ENCODE measurements at places on chromosomes 2 and 18.

DNA sequence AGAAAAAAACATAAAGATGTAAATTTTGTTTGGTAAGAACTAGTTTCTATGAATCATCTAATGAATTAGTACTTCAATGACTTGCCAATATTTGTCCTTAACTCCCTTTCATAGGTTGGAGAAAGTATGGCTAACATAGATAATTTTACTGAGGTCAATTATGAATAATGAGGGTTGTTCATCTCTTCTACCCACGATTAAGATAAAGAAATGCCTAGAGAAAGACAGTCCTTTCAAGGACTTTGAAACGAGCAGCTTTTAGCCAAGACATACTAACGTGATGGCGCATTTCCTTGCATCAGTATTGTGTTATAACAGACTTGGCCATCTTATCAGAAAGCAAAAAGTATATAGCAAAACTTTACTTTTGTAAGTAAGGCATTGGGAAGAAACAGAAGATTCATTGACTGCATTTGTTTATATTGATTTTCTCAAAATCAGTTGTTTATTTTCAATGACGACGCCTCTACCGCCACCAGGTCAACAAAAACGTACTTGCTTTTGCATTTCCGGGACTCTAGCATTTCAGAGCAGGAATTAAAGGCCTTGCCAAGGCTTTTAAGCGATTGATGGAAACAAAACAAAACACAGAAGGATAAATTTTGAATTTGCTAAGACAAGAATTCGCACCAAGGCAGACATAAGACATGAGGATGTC lies 961 bp downstream of the RBM43 start:
- peak overlapping the region; percentile 92 for H3K4me3 ChIP-seq
- peak overlapping the region; percentile 94 for H3K27ac ChIP-seq
- H3K4me1 ChIP-seq = peaks cover 1% of the 10 kb centered on the region
- H3K36me3 ChIP-seq = no peaks in the 10 kb centered on the region
- DNase-seq = no peak
- H3K27me3 ChIP-seq = no peaks in the 10 kb centered on the region

- no peak overlapping the region for H3K4me3 ChIP-seq
- H3K27me3 ChIP-seq = no peaks in the 10 kb centered on the region
- H3K4me1 ChIP-seq = no peaks in the 10 kb centered on the region
- no peaks in the 10 kb centered on the region for H3K36me3 ChIP-seq
Observed at GRCh38 chr18:11245879-11246278, 96.5 kb upstream of the PIEZO2 start.

- H3K27ac ChIP-seq = no peak overlapping the region
- no peak for DNase-seq
- no peaks in the 10 kb centered on the region for H3K4me1 ChIP-seq
- H3K4me3 ChIP-seq = no peak overlapping the region
- no peaks in the 10 kb centered on the region for H3K36me3 ChIP-seq
Observed at GRCh38 chr2:127392133-127392827, 4.5 kb upstream of the MAP3K2 start.

DNA sequence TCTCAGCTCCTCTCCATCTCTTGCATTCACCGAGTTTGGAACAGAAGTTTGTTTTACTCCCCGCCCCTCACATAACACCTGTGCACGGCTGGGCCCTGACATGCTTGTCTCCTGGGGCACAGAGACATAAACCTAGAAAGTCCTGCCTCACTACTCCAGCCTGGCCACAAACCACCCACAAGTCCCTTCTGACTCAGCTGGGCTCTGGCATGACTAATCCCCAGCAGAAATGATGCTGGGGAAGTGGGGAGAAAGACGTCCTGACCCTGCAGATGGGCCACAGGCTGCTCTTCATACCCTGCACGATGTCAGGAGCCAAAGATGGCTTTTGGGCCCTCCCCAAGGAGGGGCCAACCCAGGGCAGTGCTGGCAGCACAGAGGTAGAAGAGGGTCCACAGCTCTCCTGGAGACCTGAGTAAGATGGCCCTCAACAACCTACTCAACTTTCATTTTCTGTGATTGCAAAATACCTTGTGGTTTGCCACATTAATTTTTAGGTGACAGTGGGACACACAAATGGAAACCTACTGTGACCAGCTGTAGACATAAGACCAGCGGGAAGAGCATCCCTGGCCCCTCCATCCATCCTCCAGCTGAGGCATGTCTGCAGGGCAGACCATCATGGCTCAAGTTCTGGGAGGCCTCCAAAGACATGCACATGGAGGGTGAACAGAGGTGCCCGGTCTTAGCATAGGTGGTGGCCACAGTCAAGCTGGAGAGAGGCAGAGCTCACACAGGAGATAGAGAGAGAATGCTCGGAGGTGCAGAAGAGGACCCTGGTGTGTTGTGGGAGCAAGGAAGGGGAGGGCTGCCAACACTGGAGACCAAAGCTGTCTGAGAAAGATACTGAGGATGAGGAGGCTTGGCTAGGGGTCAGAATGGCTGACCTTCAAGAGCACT lies 40.0 kb downstream of the DNMT3A start:
- H3K27me3 ChIP-seq = no peaks in the 10 kb centered on the region
- no peaks in the 10 kb centered on the region for H3K4me1 ChIP-seq

GRCh38 chr2:41933046-41933420 lies 114.8 kb upstream of the PKDCC start:
- DNase-seq = no peak
- H3K27ac ChIP-seq = peak overlapping the region; percentile 14
- no peak overlapping the region for H3K4me3 ChIP-seq
- no peaks in the 10 kb centered on the region for H3K27me3 ChIP-seq
- no peaks in the 10 kb centered on the region for H3K4me1 ChIP-seq

GRCh38 chr2:207516206-207516605 lies 13.6 kb upstream of the CREB1 start:
- H3K4me1 ChIP-seq = no peaks in the 10 kb centered on the region
- no peak overlapping the region for H3K4me3 ChIP-seq
- no peak for DNase-seq
- H3K36me3 ChIP-seq = no peaks in the 10 kb centered on the region
- no peaks in the 10 kb centered on the region for H3K27me3 ChIP-seq
- H3K27ac ChIP-seq = no peak overlapping the region

DNA sequence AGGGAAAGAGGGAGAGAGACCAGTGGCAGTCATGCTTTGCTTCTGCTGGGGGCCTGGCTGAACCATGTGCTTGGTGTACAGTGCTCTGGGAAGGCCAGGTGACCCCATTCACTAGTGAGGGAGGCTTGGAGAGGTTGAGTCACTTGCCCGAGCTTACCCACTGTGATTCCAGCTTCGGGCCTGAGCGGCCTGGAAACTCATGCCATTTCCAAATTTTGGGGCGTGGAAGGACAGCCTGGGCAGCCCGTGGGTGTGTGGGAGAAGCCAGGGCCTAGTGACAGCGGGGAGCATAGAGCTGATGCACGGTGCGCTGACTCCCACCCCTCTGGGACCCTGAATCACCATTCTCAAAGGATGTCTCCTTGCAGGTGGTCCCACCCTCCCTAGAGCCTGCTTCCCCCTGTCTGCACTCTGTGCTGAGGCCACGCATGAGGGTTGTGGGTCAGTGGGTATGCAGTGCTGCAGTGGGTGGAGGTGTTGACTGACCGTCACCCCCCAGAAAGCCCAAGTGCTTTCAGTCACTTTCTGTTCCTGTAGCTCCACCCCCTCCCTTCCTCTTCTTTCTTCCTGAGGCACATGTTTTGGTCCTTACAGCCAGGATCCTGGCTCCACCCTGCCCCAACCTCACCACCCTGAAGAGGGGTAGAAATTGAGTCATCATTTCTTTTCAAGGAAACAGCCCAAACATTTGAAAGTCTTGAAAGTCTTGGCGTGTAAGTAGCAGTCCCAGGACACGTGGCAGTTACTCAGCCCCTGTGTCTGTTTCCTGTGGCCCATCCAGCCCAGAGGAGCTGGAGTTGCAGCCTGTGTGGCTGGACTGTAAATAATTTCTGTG lies 69.3 kb upstream of the MCFD2 start:
- H3K4me1 ChIP-seq = peaks cover 13% of the 10 kb centered on the region
- no peak overlapping the region for H3K4me3 ChIP-seq
- peaks cover 2% of the 10 kb centered on the region for H3K36me3 ChIP-seq

- H3K36me3 ChIP-seq = no peaks in the 10 kb centered on the region
- H3K27ac ChIP-seq = no peak overlapping the region
- H3K4me3 ChIP-seq = no peak overlapping the region
- no peaks in the 10 kb centered on the region for H3K27me3 ChIP-seq
- DNase-seq = no peak
Observed at GRCh38 chr2:10518470-10519393, 70.6 kb upstream of the ODC1 start.

DNA sequence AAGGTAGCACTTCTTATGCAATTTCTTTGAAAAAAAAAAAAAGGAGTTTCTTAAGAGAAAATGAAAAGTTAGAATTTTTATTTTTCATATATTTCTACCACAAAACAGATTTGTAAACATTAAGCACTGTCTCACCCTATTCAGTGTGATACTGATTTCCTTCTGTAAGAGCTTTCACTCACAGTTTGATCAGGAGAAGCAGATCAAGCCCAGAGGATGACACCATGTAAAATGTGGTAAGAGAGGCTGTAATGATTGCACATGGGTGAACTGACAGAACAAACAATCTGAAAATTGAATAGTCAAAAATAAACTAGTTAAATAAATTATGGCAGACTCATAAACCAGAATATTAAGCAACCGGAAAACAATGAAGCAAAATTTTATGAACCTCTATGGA lies 54.5 kb downstream of the MEMO1 start:
- no peaks in the 10 kb centered on the region for H3K4me1 ChIP-seq
- H3K27me3 ChIP-seq = no peaks in the 10 kb centered on the region
- no peak overlapping the region for H3K4me3 ChIP-seq
- DNase-seq = no peak
- no peak overlapping the region for H3K27ac ChIP-seq

DNA sequence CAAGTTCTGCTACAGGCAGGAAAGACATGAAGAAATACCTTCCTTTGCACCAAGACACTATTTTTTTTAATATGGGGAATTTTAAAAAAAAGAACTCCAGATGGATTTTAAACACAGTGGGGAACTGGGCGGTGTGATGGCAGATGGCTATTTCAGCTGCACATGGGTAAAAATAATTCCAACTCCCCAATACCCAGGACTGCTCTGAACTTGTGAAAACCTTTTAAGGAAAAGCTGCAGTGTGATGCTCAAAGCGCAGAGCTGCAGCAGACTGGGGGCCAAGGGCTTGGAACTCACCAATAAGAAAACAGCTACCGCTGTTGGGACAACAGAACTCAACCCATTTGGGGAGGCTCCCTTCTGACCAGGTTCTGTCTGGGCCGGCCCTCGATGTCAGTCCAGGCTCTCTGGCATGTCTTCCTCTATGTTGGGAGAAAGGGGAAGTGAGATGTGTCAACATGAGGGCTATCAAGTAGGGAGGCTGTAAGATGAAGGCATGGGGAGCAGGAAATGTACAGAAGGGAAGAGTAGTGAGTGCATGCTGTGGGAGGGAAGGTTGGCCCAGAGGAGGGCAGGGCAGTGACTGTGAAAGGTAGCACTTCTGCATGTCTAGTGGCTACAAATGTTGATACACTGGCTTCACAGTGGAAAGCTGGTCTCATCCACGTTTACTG lies 64.0 kb upstream of the SLC14A2 start:
- no peak for DNase-seq
- H3K27ac ChIP-seq = no peak overlapping the region
- H3K4me1 ChIP-seq = no peaks in the 10 kb centered on the region
- H3K4me3 ChIP-seq = no peak overlapping the region

DNA sequence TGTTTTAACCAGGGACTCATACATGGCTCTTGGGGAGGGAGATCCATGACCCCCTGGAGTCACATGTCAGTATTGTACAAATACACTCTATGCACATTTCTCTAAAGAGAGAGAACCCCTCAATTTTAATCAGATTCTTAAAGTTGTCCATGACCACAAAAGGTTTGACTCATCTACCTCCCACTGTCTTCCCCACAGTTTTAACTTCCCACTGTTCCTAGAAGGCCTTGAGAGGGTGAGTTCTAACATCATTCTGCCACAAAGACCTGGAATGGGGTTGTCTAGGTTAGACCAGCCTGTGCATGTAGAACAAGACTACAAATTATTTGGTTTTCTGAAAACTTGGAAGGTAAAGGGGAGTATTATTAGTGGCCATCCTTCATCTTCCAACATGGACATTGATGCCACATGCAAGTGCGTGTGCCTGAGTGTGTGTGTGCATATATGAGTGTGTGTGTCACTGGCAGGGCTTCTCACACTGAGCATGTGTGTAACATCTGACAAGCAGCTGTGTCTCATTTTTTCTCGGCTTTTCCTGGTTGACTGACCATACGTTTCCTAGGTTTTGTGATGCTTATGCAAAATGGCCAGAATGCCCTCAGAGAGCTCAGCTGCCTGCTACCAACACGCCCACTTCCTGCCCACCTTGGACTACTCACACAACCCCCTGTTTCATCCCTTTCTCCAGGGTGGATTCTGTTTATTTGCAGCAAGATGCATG lies 94.6 kb upstream of the LGALSL start:
- no peaks in the 10 kb centered on the region for H3K27me3 ChIP-seq
- no peak overlapping the region for H3K4me3 ChIP-seq
- H3K36me3 ChIP-seq = no peaks in the 10 kb centered on the region
- no peaks in the 10 kb centered on the region for H3K4me1 ChIP-seq

GRCh38 chr2:20439193-20439475 lies 7.7 kb upstream of the RHOB start:
- DNase-seq = peak; percentile 19
- H3K27ac ChIP-seq = peak overlapping the region; percentile 73
- H3K36me3 ChIP-seq = no peaks in the 10 kb centered on the region
- H3K4me1 ChIP-seq = peaks cover 26% of the 10 kb centered on the region

DNA sequence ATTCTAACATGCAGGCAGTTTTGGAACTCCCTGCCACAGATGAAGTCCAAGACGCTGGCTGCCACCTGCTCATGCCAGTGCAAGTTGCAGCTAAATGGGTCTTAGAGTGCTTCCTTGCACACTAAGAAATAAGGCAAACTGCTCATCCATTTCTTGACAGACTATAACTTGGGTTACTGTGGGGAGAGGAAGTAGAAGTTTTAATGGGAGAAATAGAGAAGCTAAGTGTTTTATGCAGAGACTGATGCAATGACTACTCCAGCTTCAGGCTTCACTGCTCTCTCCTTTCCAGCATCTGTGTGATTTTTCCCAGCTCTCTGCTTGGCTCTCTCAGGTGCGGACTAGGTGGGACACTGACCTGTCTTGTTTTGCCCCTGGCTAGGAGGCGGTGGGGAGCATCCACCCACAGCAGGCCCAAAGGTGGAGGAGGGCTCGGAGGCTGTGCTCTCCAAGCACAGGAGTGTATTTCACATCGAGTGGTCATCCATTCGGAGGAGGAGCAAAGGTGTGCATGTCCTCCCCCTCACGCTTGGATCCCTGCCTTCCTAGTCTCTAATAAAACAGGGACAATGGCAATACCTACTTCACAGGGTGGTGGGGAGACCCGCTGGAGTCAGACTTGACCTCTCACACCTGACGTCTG lies 48.2 kb downstream of the SLC14A2 start:
- H3K36me3 ChIP-seq = no peaks in the 10 kb centered on the region
- DNase-seq = no peak
- no peaks in the 10 kb centered on the region for H3K4me1 ChIP-seq
- H3K27ac ChIP-seq = no peak overlapping the region
- no peaks in the 10 kb centered on the region for H3K27me3 ChIP-seq

GRCh38 chr2:39782591-39782990 lies 3.5 kb upstream of the THUMPD2 start:
- H3K36me3 ChIP-seq = no peaks in the 10 kb centered on the region
- peaks cover 3% of the 10 kb centered on the region for H3K4me1 ChIP-seq

- no peaks in the 10 kb centered on the region for H3K4me1 ChIP-seq
- no peak overlapping the region for H3K4me3 ChIP-seq
- no peaks in the 10 kb centered on the region for H3K27me3 ChIP-seq
- DNase-seq = no peak
Observed at GRCh38 chr2:14750433-14750832, 117.9 kb downstream of the LRATD1 start.

- H3K4me3 ChIP-seq = no peak overlapping the region
- DNase-seq = no peak
- no peak overlapping the region for H3K27ac ChIP-seq
- H3K4me1 ChIP-seq = no peaks in the 10 kb centered on the region
Observed at GRCh38 chr2:140892911-140893637, 1237.7 kb downstream of the LRP1B start.
